Activated naive CD8-positive, alpha-beta T cell treated with anti-CD3 and anti-CD28 coated beads, Interleukin-2, amount 10 ng/mL, durations not matched to agents 7 days and 5 days (primary cell): ENCODE measurements at places on chromosomes 11 and 22. TPM values are rescaled to one million over a fixed set of nuclear protein-coding genes. Genes with fewer than 3 reads are reported as not detected.

MAFF gene
- total RNA-seq: 10.8 TPM

PLCB3 gene
- total RNA-seq: 18.9 TPM

SLC22A8 gene
- total RNA-seq: not detected

GLB1L3 gene
- 6.1 TPM for total RNA-seq

FGF4 gene
- not detected for total RNA-seq
